Right ventricle myocardium inferior (tissue), 1 donor: ENCODE measurements at places on chromosomes 11 and 22. TPM values are rescaled to one million over a fixed set of nuclear protein-coding genes. Genes with fewer than 3 reads are reported as not detected.
A peak's percentile ranks its signal among the peaks of the same experiment; 100 is the strongest.

The KCNQ1OT1 gene
- total RNA-seq = 0.32 TPM

DNA sequence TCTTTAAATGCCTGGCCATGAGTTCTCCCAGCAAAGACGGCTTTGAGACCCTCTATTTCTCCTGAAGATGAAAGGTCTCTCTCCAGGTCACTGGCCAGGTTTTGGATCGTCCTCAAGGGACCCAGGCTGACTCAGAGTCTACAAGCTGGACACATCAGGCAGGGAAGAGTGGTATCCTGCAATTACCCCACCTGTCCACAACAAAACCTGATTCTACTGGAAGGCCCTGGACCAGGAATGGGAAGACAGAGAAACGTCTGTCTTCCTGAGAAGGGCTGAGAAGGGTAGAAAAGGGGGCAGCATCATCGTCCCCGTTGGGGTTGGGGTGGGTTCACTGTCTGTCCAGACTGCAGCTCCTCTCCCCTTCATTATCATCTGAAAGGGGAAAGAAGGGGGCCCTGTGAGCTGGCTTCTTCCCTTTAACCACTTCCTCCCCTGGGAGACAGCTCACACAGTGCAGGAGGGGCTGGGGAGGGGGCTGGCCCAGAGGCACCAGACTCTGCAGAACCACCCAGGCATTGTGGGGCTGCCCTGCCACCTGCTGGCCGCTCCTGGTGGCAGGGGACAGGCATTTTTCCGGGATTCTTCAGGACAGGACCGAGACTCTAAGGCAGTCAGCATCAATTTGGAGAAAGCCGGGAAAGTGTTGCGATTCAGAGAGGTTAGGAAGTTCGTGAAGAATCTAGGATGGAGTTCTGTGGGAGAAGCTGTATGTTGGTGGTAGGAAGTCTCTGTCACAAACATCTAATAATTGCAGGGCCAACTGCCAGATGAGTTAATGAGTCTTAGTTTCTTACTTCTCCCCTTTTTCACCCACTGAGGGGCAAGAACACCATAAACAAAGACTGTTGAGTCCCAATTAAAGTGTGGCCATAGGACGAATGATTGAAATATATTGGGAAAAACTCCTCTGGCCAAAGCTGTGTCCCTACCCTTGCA, 57.6 kb downstream of the SYN3 start:
- peak; percentile 78 for DNase-seq

- peak; percentile 77 for DNase-seq
Measured at GRCh38 chr11:72471005-72471898, 36.9 kb upstream of the CLPB start.

The MMP12 gene
- total RNA-seq = not detected

DNA sequence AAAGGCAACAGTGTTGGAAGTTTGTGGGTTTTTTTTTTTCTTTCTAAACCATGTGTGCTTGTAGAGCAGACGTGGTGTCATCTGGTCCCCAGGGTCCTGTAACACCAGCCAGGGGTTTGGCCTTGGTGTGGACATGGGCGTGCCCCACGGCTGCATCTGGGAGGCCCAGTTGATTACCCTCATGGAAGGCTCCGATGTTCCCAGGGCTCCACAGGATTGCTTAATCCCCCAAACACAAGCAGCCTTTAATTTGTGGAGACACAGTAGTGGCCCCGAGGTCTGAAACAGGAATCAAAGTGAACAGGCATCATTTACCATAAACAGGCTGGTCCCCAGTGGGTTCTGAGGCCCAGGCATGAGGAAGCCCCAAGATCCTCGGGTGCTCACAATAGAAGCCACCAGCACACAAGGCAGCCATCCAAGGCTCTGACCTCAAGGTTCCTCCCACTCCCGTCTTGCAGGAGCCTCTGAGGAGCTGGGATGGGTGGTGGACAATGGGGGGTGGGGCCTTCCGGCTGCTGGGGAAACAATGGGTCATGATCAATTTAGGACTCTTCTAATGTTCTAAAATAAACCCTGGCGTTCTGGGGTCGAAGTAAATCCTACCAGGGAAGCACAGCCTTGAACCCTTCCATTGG, 115.0 kb upstream of the CD82 start:
- DNase-seq = no peak

DNA sequence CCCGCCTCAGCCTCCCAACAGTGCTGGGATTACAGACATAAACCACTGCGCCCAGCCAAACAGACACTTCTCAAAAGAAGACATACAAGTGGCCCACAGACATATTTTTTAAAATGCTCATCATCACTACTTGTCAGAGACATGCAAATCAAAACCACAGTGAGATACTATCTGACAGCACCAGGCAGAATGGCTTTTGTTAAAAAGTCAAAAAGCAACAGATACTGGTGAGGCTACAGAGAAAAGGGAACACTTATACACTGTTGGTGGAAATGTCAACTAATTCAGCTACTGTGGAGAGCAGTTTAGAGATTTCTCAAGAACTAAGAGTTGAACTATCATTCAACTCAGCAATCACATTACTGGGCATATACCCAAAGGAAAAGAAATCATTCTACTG, 67.0 kb downstream of the ARHGAP20 start:
- DNase-seq = no peak

GRCh38 chr11:123413636-123414035, 16.4 kb upstream of the GRAMD1B start:
- DNase-seq = no peak

The OR8A1 gene
- total RNA-seq = not detected

The B4GALNT4 gene
- 0.54 TPM for total RNA-seq

The LYVE1 gene
- total RNA-seq = 106 TPM

DNA sequence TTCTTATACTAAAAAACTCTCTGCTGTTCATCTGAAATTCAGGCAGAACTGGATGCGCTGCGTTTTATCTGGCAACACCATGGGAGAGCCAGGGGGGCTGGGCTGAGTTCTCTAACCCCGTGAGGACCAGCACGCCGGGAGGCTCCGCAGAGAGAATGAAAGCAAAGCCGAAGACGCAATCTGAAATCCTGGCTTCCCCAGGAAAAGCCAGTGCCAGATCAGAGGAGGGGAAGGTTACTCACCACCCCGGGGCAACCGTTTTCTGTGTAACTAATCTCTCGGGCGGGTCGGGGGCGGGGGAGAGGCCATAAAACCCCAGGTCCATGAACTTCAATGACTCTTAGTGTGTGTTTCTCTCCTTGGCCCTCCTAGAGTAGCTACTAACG, 99.4 kb downstream of the SHANK2 start:
- DNase-seq = no peak

- DNase-seq = no peak
Measured at GRCh38 chr11:61951484-61952135, 1.5 kb downstream of the BEST1 start.

GRCh38 chr11:78798663-78799062, 224.0 kb upstream of the NARS2 start:
- peak; percentile 81 for DNase-seq

DNA sequence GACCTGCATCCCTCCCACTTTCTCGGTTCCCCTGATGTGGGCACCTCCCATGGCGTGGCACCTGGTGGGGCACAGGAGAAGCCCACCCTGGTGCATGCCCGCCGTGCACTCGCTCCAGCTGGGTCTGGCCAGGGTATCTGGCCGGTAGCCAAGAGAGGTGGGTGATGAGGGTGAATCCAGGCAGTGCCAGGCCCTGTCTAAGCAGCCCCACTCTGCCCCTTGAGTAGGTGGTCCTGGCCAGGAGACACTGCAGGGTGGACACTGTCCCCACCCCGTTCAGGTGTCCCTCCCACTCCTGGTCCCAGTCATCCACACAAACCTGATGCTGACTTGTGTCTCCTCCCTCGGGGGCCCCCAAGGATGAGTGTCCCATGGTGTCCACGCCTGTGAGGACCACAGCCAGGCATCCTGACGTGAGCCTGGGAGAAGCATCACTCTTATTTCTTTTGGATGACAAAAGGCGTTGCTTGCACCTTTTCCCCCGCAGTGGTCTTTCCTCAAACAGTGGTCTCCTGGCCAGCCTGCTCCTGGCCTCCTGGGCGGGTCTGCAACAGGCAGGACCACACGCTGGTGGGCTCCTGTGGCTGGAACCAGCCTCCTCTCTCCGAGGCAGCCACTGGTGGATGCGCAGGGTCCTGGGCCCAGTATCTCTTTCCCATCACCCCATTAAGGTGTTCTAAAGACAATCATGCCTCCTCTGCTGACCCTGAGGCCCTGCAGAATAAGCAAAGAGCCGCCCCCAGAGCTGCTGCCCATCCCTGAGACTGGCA, 922.3 kb downstream of the BRD1 start:
- no peak for DNase-seq

- no peak for DNase-seq
Measured at GRCh38 chr11:101466352-101466751, 117.5 kb downstream of the TRPC6 start.

DNA sequence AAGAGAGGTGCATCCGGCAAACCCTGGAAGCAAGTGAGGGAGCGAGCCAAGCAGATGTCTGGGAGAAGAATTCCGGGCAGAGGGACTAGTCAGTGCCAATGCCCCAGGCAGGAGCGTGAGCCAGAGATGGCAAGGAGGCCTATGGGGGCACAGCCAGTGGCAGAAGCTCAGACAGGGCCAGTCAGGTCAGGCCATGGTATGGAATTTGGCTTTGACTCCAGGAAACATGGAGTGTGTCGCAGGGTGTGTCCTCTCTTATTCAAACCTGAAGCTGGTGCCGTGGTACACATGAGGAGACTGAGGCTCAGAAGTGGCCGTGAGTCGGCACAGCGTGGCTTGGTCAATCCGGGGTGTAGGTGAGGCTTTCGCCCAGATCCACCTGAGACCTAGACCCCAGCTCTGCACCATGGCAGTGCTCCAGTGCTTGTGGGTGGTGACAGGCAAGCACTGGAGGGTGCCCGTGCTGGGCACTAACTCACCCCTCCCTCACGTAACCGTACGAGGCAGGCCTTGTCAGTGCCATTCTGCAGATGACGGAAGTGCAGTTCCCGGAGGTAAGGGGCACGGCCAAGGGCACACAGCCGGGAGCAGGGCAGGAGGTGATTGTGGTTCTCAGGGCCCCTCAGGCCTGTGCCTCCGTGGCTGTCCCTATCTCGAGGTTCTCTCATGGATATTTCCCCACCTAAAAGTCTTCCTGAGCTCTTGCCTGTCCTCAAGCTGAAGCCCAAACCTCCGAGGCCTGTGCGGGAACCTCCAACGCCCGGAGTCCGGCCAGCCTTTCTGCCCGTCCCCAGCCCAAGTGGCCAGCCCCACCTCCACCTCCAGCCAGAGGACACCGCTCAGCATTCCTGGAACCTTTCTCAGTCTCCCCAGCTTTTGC, 10.6 kb upstream of the SPI1 start:
- peak; percentile 69 for DNase-seq

DNA sequence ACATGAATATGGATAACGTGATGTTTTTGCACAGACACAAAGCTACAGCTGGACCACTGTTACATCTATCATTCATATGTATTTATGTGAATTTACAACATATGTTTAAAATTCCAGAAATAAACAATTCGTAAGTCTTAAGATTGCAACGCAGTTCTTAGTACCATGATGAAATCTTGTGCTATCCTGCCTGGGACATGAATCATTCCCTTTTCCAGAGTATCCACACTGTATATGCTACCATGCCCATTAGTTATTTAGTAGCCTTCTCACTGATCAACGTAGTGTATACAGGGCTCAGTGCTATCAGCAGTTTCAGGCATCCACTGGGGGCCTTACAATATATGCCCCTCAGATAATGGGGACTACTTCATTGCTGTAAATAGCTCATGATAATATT, 4.3 kb downstream of the ATL3 start:
- DNase-seq = no peak

GRCh38 chr11:103436131-103436770, 327.0 kb downstream of the DYNC2H1 start:
- DNase-seq = no peak

DNA sequence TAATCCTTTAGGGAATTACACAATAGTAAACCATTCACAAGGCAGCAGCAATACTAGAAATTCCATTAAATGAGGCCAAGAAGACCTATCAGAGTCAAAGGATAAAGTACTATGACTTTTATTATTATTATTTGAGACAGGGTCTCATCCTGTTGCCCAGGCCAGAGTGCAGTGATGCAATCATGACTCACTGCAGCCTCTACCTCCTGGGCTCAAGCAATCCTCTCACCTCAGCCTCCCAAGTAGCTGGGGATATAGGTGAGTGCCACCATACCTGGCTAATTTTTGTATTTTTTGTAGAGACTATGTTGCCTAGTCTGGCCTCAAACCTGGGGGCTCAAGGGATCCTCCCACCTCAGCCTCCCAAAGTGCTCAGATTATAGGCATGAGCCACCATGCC, 51.8 kb downstream of the TTC28 start:
- DNase-seq = no peak
